ENCODE measurements at places on chromosomes 6 and 20.

DNA sequence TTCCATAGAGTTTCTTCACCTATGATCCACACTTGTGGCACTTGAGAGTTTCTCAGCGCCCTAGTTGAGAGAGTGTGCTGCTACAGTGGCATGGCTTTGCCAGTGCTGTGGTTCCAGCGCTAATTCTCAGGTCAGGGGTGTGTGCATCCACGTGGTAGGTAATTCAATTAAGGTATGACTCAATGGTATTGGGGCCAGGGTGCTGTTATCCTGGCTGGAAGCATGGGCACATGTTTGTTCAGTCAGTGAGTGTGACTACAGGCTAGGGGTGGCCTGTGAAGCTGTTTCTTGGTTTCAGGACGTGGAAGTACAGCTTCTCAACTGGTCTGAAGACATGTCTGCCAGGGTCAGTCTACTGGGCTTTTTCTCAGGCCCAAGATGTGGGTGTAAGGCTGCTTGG, 3.0 kb upstream of the SEMG2 start:
- no peak for DNase-seq

DNA sequence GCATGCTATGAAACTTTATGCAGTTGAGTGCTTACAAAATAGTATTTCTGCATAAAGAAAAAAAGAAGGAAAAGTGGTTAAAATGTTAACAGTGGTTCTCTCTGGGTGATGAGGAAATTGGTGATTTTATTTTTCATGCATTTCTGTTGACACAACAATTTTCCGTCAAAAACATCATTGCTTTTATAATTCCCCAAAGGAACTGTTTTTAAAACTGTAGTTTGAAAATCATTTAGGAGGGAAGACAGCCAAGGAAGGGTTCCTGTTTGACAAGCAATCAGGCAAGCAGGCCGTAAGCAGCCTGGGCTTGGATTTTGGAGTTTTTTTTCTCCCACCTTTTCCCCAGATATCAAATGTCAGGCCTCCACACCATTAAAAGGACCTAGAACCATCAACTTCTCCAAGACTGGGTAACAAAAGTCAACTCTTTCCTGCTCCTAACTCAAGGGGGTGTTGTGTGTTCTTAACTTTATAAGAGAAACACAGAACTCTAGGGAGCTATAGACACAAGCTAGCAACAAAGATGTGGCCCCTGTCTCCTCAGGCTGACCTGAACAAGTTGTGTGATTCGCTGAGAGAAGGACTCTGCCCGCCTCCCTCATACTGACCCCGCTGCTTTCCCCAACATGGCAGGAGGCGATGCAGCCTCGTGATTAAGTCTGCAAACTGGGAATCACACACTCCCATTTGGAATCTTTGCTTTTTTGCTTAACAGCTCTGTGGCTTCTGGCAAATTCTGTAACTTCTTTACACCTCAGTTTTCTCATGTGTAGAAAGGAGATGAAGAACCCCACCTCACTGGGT, 146.6 kb downstream of the BCAS1 start:
- no peak for DNase-seq

- peak; percentile 18 for DNase-seq
Measured at GRCh38 chr6:149723771-149724417, 6.0 kb upstream of the LATS1 start.

- DNase-seq: no peak
Measured at GRCh38 chr6:110760589-110760988, 54.7 kb downstream of the CDK19 start.

DNA sequence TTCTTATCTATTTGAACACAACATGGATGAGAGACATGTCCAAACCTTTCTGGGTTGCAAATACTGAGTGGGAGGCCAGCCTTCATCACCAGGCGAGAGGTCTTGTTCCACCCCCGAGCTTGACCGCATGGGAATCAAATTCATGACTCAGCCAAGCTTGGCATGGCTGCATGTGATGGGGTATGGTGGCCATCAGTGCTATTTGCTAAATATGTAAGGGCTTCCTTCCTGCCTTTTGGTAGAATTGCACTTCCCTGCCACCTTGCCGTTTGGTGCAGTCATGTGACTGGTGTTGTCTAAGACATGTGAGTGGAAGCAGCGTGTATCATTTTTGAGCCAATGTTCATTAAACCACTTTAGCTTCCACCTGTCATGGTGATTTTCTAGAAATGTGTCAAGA, 508.9 kb upstream of the SULF2 start:
- no peak for DNase-seq

- DNase-seq: no peak
Measured at GRCh38 chr6:146904596-146904995, 299.6 kb upstream of the STXBP5 start.

Data from T follicular helper cell (primary cell).